Activated CD8-positive, alpha-beta T cell treated with anti-CD3 and anti-CD28 coated beads for 36 hours (primary cell): ENCODE measurements at places on chromosomes 2 and 18.

DNA sequence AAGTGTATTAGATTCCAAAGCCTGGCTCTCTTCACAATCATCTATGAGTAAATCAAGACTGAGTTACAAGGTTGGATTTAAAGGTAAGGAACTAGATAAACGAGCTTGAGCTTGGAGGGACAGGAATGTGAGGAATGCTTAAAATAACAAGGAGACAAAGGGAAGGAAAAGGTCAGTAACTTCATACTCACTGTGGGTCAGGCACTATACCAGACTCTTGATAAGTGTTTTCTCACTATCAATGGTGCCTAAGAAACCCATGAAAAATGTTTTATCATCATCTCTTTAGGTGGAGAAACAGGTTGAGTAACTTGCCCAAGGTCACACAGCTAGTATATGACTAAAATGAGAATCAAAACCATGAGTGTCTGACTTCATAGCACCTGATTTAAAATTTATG lies 212.1 kb downstream of the CDH2 start:
- DNase-seq: no peak
- H3K27ac ChIP-seq: no peak overlapping the region
- no peak overlapping the region for H3K4me3 ChIP-seq
- H3K36me3 ChIP-seq: no peaks in the 10 kb centered on the region

DNA sequence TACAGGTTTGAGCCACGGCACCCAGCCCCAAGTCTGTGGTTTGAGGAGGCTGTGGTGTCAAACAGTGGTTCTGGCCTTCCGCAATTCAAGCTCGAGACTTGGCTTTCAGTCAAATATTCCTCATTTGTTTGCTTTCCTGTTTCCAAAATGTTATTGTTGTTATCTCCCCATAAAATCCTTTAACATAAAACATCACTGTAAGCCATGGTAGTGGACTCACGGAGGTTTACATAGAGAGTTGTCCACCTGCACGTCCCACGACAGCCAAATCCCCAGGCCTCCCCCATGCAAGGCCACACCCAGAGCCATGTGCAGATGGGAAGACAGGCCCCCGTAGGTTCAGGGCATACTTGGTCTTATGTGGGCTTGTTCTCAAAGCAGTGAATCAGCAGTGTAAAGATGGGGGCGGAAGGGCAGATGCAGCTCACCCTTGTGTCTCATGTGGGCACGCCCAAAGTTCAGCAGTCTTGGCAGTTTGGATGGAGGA lies 18.9 kb upstream of the ST3GAL5 start:
- DNase-seq: peak; percentile 53
- peaks cover 7% of the 10 kb centered on the region for H3K4me1 ChIP-seq
- H3K4me3 ChIP-seq: no peak overlapping the region
- H3K27me3 ChIP-seq: no peaks in the 10 kb centered on the region
- H3K36me3 ChIP-seq: no peaks in the 10 kb centered on the region

DNA sequence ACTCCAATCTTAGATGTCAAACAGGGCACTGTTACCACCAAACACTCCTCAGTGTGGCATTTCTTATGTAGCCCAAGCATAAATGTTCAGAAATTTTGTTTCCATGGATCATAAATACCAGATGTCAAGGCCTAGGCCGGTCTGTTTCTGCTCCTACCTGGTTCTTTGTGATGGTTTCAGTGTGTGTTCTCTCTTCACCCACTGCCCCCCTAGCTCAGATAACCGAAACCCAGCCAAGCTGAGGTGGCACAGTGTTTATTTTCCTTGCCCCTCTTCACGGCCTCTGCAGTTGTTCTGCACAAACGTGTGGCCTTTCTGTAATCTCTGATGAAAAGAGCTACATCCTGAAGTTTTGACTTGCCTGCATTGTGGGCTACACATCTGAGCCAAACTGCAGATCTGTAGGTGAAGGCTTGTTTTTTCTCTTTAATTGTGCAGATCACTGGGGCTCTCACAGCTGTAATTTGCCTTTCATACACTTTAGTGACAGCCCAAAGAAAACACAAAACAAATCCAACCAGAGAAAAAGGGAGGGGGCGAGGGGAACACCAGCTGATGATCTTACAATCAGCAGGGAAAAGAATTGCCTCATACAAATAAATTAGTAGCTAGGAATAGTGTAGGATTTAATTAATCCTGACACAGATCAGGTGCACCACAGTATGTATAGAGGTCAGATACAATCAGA lies 99.1 kb downstream of the NRP2 start:
- DNase-seq: no peak
- H3K27ac ChIP-seq: no peak overlapping the region
- no peak overlapping the region for H3K4me3 ChIP-seq
- peaks cover 4% of the 10 kb centered on the region for H3K27me3 ChIP-seq
- peaks cover 11% of the 10 kb centered on the region for H3K4me1 ChIP-seq
- no peaks in the 10 kb centered on the region for H3K36me3 ChIP-seq

DNA sequence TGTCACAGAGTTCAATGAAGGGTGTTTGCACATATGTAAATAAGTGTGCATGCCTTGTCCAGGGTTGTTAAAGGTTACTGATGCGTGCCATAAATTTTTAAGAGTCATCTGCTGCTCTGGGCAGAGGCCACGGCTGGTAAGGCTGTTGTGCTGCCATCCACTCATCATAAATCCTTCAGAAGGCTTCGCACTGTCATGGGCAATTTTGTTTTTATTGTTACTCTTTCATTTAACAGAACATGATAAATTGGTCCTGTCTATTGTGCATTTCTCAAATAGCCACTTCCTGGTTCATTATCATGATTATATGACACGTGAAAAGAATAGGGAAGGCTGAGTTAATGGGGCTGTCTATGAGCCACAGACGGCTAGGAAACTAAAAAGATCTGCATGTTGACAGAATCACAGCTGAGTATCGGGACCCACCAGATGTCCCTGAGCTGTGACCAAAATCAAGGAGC lies 634.3 kb upstream of the SOX11 start:
- H3K27me3 ChIP-seq: no peaks in the 10 kb centered on the region
- H3K27ac ChIP-seq: no peak overlapping the region
- DNase-seq: no peak
- no peaks in the 10 kb centered on the region for H3K4me1 ChIP-seq
- H3K36me3 ChIP-seq: no peaks in the 10 kb centered on the region

GRCh38 chr2:15943378-15944280 lies 3.3 kb downstream of the MYCN start:
- H3K36me3 ChIP-seq: no peaks in the 10 kb centered on the region
- H3K27ac ChIP-seq: no peak overlapping the region
- peak; percentile 38 for DNase-seq
- H3K4me3 ChIP-seq: no peak overlapping the region
- H3K27me3 ChIP-seq: peaks cover 34% of the 10 kb centered on the region

DNA sequence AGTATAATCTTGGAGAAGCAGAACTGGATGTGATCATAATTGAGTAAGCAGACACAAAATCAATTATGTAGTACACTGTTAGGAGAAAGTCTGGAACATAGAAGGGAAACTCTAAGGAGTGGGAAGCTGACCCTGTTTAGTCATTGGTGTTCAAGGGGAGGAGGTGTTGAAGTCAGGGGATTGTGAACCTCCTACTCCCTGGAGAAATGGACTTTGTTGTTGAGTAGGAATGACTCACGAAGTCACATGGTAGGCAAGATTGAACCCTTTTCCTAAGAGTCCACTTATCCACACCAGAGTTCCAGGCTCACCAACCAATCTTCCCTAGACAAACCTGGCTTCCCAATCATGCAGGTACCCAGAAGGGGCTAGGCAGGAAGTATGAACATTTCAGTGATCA lies 81.0 kb upstream of the BCL11A start:
- H3K36me3 ChIP-seq: no peaks in the 10 kb centered on the region
- H3K27me3 ChIP-seq: peaks cover 3% of the 10 kb centered on the region
- no peak overlapping the region for H3K27ac ChIP-seq
- no peaks in the 10 kb centered on the region for H3K4me1 ChIP-seq
- no peak for DNase-seq

DNA sequence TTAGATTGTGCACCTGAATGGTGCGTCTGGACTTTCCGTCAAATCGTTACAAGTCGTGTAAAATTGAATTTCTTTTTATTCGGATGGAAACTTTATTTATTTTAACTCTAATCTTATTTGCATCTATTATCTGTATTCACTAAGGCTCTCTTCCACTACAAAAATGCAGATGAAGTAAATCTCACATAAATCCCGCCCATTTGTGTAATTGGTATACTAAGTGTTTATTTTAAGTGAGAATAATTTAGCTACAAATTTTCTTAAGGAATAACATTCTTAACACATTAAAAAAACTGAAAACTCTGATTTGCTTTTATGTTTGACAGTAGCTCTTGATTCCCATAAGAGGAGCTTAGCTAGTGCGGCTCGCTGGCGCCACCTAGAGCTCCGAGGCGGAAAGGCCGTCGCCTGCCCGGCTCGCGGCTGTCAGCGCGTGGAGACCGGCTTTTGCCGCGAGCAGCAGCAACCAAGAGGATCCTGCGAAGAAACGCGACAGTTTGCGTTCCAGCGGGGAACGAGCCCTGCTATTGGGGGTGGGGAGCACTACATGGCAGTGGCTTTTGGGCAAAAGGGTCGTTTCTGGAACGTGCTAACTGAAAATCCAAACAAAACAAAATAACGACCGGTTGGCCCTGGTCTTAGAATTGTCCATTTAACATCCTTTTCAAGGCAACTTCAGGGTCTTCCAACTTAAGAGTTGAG lies 6.7 kb downstream of the SP9 start:
- H3K27ac ChIP-seq: no peak overlapping the region
- peaks cover 63% of the 10 kb centered on the region for H3K27me3 ChIP-seq
- H3K36me3 ChIP-seq: no peaks in the 10 kb centered on the region

DNA sequence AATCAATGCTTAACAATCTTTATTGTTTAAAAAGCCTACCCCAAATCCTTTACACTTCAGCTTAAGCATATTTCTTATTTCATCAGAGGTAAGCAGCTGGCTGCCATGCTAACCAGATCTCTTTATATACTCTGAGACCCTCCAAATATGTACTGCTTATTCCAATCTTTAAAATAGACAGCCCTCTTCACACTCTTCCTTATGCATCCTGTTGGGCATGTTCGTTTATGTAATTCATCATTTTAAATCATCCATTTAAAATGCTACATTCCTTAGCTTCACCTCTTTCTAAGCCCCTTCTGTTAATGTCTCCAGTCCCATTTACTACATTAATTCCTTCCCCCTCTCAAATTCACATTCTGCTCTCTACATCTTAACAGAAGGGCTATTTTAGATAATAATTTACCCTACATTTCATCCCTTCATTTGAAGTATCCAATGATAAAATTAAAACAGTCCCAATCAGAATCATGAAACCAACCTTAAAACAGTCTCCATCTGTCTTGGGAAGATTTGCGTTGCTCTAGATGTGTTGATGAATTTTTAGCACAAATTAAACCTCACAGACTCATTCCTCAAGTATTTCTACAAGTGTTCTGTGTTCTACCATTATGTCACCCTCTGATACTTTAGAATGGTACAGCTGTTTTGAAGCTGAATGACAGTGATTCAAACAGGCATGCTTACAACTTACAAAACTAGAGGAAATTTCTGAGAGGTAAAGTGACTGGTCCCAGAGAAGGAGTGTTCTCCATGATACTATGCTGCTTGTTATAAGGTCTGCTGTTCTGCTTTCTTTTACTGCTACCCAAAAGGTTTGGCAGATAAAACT lies 59.1 kb downstream of the ZNF385B start:
- DNase-seq: no peak
- H3K36me3 ChIP-seq: no peaks in the 10 kb centered on the region
- H3K4me1 ChIP-seq: no peaks in the 10 kb centered on the region
- no peak overlapping the region for H3K27ac ChIP-seq
- peaks cover 2% of the 10 kb centered on the region for H3K27me3 ChIP-seq
- H3K4me3 ChIP-seq: no peak overlapping the region

- no peak for DNase-seq
- H3K4me3 ChIP-seq: no peak overlapping the region
- H3K27me3 ChIP-seq: peaks cover 31% of the 10 kb centered on the region
- H3K36me3 ChIP-seq: no peaks in the 10 kb centered on the region
- H3K27ac ChIP-seq: no peak overlapping the region
These were observed 116.4 kb downstream of the COL6A3 start for GRCh38 chr2:237297421-237298150.

DNA sequence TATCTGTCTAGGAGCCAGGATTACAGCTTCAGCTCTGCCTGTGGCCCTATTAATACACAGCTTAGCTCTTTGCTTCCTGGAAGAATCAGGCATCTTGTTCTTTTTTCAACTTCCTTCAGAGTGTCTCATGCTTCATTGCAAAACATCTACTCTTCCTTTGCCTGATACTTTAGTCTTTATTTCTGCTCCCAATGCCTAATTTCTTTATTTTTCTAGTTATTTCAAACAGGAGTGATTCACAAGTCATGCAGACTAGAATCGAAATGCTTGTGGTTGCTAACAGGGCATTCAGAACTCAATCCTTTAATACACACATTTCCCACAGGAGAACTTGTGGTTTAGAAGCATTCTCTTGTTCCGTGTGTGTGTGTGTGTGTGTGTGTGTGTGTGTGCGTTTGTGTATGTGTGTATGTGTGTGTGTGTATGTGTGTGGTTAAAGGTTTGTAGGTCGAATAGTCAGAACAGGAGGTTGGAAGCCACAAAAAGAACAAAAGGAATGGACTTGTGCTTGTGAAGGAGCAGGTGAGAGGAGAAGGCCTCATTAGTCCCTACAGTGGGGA lies 28.3 kb upstream of the INSIG2 start:
- H3K4me1 ChIP-seq: peaks cover 6% of the 10 kb centered on the region
- no peak for DNase-seq
- no peak overlapping the region for H3K4me3 ChIP-seq
- H3K36me3 ChIP-seq: no peaks in the 10 kb centered on the region
- no peak overlapping the region for H3K27ac ChIP-seq

DNA sequence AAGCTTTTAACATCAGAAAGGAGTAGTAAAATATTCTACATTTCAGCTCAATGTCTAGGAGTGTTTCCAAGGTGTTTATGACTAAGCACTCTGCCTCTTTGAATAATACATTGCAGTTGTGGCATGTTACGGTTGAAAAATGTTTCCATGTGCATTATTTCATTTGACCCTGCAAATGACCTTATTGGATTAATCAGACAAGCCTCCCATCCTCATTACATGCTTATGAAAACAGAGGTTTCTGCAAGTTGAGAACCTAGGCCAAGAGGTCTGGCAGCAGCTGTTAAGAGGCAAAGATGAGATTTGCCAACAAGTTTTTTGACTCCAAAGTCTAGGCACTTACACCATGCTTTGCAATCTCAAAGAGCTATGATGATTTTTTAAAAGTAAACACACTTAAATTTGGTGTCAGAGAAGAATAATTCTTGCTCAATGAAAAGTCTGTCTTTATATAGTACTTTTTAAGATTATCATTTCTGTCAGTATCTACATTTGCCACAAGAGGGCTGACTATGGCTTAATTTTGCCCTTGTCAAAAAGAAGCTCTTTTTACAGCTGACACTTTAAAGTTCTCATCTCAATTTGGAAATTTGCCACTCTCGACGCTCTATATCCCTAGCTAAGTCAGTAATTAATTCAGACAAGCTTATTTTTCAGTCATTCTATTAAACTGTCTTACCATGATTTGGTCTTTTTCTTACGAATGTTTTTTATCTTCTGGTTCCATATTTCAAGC lies 260.6 kb downstream of the PAX3 start:
- DNase-seq: no peak
- H3K27me3 ChIP-seq: no peaks in the 10 kb centered on the region
- H3K4me1 ChIP-seq: no peaks in the 10 kb centered on the region
- H3K36me3 ChIP-seq: no peaks in the 10 kb centered on the region

GRCh38 chr2:198698230-198698629 lies 759.5 kb downstream of the SATB2 start:
- no peaks in the 10 kb centered on the region for H3K27me3 ChIP-seq
- no peak for DNase-seq
- H3K4me1 ChIP-seq: no peaks in the 10 kb centered on the region
- no peak overlapping the region for H3K4me3 ChIP-seq
- H3K27ac ChIP-seq: no peak overlapping the region
- H3K36me3 ChIP-seq: no peaks in the 10 kb centered on the region

GRCh38 chr2:127597984-127598380 lies 48.0 kb upstream of the GPR17 start:
- H3K27ac ChIP-seq: no peak overlapping the region
- peaks cover 1% of the 10 kb centered on the region for H3K27me3 ChIP-seq
- peaks cover under 1% of the 10 kb centered on the region for H3K36me3 ChIP-seq
- DNase-seq: no peak
- H3K4me3 ChIP-seq: no peak overlapping the region
